Lung (tissue), 17 donors: ENCODE measurements at places on chromosomes 12 and 14. TPM values are rescaled to one million over a fixed set of nuclear protein-coding genes. Genes with fewer than 3 reads are reported as not detected.

The NANOG gene
- not detected for polyA plus RNA-seq

The SYNE3 gene
- 2.7 TPM for polyA plus RNA-seq

The TAS2R46 gene
- not detected for polyA plus RNA-seq

The DNAJC22 gene
- 0.24 TPM for polyA plus RNA-seq

The ESRRB gene
- polyA plus RNA-seq = 0.20 TPM

The PPP1R3E gene
- 16.4 TPM for polyA plus RNA-seq

The BCL2L14 gene
- 1.0 TPM for polyA plus RNA-seq

The DLK1 gene
- polyA plus RNA-seq = not detected
